K562 (cell line): ENCODE measurements at places on chromosomes 1 and 21. TPM values are rescaled to one million over a fixed set of nuclear protein-coding genes. Genes with fewer than 3 reads are reported as not detected.

DNA sequence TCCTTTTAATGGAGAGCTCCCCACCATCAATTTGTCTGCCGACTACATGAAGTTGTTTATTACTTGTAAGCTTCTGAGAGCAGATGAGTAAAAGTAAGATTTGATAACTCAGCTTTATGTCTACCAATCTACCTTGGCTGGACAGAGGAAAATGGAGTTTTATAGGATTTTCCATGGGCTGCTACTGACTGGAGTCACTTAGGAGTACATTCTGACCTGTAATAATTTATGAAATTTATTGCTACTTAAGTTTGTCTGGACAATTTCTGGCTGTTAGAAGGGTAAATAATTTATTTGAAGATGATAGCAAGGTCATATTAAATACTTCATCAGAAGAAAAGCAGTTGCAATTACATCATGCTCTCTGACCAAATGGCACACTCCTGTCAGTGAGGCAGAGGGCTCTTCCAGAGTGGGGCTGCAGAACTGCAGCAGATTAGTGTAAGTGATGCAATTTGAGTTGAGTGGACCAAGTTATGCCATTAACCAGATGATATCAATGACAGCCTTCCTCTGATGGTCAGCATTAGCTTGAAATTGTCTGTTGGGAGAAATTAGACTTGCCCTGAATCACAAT, 736.7 kb upstream of the PTBP2 start:
- DNase-seq = no peak

DNA sequence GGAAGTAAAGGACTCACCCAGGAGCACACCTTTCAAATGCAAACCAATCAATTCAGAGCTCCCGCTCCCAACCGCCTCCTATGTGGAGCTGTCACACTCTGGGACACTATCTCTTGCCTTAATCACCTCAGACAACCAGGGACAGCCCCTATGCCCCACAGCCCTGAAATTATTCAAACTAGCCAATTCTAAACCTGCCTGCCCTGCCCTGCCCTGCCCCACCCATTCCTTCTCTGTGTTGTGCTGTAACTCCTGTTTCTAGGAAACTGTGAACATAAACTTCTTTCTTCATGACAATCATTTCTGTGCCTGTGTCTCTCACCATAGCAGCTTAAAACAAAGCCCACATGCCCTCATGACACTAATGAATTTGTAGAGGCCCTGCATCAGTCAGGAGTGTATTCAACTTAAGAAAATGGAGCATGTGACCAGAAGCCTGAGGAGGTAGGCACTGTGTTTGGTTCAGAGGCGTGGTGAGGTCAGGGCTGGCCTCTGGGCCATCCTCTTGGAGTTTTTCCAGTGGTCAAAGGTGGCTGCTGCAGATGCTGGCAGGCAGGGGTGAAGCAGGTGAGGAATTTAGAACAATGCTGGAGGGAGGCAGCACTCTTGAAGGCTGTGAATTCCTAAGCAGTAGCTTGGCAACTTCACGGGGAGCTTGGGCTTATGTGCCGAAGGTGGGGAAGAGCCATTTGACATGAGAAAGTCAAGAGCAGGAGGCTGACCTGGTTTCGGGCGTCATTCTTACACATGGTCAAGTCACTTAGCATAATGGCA, 74.5 kb downstream of the RHOU start:
- no peak for DNase-seq

- DNase-seq = no peak
Measured at GRCh38 chr1:175857756-175858155, 114.4 kb upstream of the TNR start.

DNA sequence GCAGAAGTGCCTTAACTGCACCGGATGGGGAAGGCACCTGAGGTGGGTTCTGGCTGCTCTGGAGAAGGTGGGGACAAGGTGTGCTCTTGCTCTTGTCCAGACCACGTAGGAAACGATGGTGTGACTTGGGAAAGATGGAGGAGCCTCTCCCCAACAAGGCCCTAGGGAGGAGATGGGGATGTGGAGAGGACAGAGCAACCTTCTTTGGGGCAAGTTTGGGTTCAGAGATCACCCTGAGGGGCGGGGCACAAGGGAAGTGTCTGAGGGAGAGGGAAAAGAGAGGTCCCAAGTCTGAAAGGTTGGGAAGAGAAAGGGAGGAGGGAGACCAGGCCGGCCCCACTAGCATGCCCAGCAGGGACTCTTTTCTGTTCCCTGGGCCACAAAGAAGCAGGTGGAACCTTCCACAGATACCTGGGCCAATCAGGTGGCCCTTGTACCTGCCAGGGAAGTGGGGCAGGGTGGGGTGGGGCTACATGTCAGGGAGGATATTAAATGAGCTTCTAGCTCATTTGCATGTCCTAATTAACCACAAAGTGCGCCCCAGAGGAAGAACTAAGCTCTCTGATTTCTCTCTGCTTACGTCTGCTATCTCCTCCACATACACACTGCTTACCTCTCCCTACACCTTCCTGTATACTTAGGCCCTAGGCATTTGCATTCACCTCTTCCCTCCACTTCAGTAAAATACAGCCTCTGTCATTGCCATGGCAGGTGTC, 15.9 kb downstream of the INKA2 start:
- DNase-seq = no peak

NHLH1 gene
- 0.78 and 0.84 TPM in 2 replicates for total RNA-seq

KDM5B gene
- total RNA-seq = 88.5 and 90.6 TPM in 2 replicates
